Fibroblast of skin of right quadriceps (primary cell): ENCODE measurements at places on chromosomes 1 and 21.

DNA sequence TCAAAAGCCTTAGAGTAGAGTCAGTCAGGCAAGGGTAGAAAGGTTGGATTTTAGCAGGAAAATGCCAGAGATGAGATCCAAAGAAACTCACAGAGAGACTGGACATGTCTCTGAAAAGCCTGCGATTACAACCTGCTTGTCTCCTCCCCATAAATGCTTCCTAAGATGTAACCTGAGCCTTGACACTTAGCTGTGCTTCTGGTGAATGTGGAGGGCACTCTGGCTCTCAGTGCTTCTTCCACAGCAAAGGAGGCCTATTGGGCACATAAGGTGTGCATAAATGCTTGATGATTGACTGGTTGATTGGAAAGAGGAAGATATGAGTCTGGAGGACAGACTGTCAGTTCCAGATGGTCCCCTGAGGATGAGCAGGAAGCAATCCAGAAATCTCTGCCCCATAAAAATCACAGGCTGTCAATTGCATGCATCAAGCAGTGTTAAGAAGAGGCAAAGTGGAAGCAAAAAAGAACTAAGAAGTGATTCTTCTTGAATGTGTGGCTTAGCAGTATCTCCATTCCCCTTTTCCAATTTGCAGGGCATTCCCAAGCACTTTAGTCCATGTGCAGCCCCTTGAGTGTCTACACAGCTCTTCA, 236.2 kb upstream of the RRP15 start:
- DNase-seq: no peak

GRCh38 chr1:93628681-93629080, 53.0 kb downstream of the BCAR3 start:
- DNase-seq: no peak

- no peak for DNase-seq
Observed at GRCh38 chr1:70382682-70383081, 28.2 kb upstream of the ANKRD13C start.

GRCh38 chr21:40546647-40547046, 300.3 kb downstream of the DSCAM start:
- DNase-seq: no peak

- DNase-seq: peak; percentile 46
Observed at GRCh38 chr1:39701049-39701439, 9.8 kb upstream of the HPCAL4 start.

DNA sequence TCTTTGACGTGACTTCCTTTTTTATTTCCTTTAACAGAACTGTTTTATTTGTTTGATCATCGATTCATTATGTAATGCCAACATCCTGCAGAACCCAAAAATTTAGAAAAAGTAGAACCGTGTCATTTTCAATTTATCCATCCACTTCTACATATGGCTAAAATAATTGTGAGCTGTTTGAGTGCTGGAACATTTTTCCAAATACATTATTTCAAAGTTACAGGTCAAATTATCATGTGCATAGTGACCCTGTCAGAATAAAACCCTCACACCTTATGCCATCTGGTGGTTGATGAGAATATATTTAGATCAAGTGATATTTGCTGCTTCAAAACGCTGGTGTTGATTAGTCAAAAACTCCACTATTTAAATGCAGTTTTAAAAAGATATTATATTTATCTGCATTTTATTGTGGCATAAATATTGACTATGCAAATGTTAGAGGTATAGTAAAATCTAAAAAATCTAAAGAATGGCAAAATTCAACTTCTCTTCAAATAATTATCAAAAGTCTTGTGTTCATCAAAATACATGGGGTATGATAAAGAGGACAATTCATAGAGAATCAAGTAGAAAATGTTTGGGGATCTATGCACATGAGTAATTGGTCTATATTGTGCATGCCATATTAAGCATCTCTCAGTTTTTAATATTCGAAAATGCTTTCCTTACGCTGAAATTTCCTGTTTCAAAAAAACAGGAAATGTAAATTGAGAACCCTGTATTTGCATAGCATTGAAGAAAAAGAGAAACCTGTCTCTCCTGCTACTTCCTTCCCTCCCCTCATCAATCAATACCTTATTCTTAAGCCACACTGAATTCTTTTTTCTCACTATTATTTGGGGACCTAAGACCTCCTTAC, 39.7 kb downstream of the UBE2U start:
- peak; percentile 49 for DNase-seq

GRCh38 chr1:24720152-24720551, 25.1 kb upstream of the CLIC4 start:
- no peak for DNase-seq

- DNase-seq: no peak
Observed at GRCh38 chr1:55196433-55197035, 18.6 kb downstream of the USP24 start.

- no peak for DNase-seq
Observed at GRCh38 chr1:26909951-26910342, 3.8 kb downstream of the NR0B2 start.

DNA sequence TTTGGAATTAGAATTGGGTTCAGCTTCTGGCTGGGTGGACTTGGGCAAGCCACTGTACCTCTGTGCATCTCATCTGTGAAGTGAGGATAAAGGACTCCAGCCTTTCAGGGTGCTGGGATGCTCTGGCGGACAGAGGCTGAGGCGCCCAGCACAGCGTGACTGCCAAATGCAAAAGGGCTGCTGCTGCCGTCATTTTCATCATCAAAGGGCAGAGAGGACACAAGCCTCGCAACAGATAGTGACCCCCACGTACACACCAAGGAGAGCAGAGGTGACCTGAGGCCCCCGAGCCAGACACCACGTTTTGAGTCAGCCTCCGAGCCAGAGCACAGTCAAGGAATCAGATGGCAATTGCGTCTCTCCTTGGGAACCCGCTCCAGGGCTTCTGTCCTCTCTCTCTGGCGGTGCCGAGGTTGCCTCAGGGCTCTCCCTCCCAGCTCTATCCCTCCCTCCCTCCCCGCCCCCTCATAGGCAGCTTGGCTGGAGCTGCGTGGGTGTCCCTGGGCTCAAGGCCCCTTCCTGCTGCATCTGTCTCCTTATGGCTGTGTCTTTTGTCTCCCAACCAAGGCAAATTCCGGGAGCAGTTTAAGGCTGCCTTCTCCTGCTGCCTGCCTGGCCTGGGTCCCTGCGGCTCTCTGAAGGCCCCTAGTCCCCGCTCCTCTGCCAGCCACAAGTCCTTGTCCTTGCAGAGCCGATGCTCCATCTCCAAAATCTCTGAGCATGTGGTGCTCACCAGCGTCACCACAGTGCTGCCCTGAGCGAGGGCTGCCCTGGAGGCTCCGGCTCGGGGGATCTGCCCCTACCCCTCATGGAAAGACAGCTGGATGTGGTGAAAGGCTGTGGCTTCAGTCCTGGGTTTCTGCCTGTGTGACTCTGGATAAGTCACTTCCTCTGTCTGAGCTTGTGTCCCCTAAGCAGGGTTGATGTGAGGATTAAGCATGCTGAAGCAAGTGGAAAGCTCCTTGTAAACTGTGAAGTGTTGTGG, 9.0 kb downstream of the HCRTR1 start:
- no peak for DNase-seq
